ENCODE measurements at places on chromosomes 7 and 10.
A peak's percentile ranks its signal among the peaks of the same experiment; 100 is the strongest.

DNA sequence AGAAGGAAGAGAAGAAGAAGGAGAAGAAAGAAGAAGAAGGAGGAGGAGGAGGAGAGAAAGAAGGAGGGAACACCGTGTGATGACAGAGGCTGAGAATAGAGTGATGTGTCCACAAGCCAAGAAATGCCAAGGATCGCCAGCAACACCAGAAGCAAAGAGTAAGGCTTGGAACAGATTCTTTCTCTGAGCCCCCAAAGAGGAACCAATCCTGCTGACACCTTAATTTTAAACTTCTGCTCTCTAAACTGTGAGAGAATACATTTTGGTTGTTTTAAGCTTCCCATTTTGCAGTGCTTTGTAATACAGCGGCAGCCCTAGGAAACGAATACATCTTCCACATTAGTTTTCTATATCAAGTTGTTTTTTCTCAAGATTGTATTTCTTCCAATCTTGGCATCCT lies 13.9 kb upstream of the WNT8B start:
- no peak for DNase-seq

DNA sequence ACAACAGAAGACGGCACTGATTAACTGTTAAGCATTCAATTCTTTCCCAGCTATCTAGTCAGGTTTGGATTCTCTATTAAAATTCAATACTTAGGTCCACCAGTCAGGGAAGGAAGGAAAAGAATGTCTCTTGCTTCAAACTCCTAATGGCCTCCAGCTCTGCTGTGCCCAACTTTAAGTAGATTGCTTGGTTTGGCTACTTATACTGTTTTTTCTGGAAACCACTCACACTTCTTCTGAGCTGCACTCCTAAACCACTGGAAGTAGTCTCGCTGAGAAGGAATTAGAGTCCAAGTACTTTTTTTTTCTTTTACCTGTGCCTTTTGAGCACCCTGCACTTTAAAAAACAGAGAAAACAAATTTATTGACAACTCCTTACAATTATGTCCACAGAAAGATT lies 26.7 kb upstream of the COL1A2 start:
- no peak for DNase-seq

GRCh38 chr7:140041659-140042385 lies 20.9 kb downstream of the PARP12 start:
- DNase-seq = no peak

GRCh38 chr10:25082276-25083204 lies 66.1 kb downstream of the THNSL1 start:
- DNase-seq = no peak

DNA sequence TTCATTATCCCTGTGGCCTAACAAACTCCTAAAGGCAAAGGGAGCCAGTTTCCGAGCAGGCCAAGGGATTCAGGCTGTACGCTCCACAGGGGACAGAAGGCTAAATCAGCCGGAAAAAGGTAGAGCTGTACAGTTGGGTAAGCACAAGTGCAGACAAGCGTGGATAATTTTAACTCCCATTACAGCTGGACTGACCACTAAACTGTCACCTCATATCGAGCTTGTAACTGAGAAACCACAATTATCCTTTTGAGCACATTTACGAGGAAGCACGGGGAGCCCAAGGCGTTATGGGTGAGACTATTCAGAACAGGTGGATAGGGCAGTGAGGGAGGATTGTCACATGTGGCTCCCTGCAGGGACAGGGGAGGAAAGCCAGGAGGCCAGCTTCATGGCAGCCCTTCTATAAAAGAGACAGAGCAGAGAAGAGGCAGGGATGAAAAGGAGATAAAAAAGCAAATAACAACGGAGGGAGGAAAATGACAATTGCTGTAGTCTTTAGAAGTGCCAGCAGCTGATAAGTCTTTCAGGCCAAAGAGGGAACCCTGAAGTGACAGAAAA lies 288.0 kb downstream of the FGFR2 start:
- DNase-seq = no peak

GRCh38 chr7:29105752-29106668 lies 40.3 kb downstream of the CPVL start:
- peak; percentile 50 for DNase-seq

DNA sequence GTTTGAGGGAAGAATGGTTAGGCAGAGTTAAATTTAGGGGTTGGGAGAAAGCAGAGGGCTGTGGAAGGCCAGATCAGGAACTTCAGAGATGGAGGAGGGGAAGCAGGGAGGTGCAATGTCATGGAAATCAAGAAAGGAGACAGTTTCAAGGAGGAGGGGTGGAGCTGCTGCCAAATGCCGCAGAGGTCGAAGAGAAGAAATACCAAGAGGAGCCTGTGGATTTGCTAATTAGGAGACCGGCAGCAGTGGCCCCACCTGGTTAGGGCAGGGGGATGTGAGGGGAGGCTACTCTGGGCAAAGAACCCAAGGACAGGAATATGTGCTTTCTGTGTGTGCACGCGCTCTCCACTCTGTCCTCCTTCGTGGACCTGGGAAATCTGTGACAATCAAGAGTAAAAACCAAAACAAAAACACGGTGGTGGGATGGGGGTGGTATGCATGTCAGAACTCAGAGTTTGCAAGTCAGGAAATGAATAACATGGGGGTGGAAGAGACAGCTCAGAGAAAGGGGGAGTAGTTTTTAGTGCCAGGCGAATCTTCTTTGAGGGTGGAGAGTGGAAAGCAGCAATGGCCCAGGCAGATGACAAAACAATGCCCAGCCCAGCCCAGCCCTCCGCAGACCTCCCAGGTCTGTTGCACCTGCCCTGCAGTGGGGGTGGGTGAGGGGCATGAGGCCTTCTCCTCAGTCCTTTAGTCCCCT lies 102.9 kb upstream of the PAX2 start:
- no peak for DNase-seq

DNA sequence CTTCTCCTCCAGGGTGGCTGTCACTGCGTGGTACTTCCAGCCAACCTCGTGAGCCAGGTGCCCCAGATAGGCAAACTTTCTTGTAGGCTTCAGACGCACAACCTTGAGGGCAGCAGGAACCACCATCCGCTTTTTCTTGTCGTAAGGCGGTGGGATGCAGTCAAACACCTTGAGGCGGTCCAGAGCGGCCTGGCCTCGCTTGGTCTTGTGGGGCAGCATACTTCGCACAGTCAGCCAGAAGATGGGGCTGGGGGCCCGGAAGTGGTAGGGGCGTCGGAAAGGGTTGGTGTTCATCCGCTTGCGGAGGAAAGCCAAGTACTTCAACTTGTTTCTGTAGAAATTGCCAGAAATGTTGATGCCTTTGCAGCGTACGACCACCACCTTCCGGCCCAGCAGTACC lies 17.4 kb downstream of the SHOC2 start:
- DNase-seq = no peak

- DNase-seq = no peak
Measured at GRCh38 chr7:27138472-27138871, 5.0 kb downstream of the HOXA5 start.

- no peak for DNase-seq
Measured at GRCh38 chr10:137606-138005, 2.4 kb downstream of the ZMYND11 start.

GRCh38 chr7:119382726-119383125 lies 890.2 kb upstream of the KCND2 start:
- no peak for DNase-seq

GRCh38 chr7:18895456-18895855 lies 222.0 kb downstream of the TWIST1 start:
- no peak for DNase-seq

DNA sequence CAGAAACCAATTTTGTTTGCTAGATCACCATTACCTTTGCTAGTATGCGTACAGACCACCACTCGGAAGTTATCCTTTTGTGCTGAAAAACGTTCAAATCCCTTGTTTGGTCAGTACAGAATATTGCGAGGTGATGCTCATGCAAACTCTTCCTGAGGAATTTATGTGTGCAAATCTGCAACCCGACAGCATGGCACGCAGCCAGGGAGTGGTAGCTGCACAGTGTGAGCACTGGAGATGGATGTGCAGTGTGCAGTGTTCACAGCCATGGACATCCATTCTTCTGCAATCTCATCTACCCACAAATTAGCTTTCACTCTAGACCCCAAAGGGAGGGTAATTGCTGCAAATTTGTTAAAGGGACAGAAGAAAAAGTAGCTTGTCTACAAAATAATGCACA lies 72.2 kb downstream of the CACUL1 start:
- no peak for DNase-seq

DNA sequence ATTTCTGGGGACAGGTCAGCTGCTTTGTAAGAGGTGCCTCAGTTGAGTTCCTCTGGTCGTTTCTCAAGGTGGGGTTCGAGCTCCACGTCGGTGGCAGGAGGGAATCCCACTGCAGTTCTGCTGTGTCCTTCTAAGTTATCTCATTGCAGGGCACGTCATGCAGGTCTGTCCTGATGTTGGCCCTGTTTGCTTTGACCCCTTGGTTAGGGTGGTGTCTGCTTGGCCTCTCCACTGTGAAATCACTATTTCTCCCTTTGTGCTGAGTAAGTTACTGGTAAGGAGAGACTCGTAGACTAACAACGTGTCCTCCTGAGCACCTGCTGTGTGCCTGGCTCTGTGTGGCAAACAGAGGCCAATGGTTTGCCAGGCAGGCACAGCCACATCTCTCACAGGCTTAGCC lies 372.9 kb upstream of the ZMIZ1 start:
- DNase-seq = no peak

DNA sequence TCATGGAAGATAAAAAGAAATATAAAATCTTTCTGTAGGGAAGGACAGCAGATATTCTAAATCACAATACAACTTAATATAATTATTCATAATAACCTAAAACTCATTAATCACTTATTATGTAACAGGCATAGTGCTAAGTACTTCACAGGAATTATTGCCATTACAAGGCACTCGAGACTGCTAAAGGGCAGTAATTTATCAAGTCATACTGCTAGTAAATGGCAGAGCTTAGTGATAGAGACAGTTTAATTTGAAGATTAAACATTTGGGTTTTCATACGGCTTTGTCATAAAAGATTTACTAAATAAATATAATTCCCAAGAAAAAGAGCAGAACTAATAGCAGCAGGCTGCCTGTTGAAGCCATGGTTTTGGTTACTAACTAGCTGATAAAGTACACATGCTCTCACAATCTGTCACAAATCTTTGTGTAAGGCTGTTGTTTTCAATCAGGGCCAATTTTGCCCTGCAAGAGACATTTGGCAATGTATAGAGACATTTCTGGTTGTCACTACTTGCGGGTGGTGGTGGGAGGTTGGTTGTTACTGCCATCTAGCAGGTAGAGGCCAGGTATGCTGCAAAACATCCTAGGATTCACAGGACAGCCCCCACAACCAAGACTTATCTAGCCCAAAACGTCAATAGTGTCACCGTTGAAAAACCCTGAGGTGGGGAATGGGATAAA lies 233.3 kb upstream of the CACNA2D1 start:
- DNase-seq = no peak

Measured in neural crest cell (in vitro differentiated cells).